ENCODE measurements at places on chromosomes 1 and 21.

- no peak for DNase-seq
Observed at GRCh38 chr1:33010932-33011731, 25.6 kb downstream of the AK2 start.

DNA sequence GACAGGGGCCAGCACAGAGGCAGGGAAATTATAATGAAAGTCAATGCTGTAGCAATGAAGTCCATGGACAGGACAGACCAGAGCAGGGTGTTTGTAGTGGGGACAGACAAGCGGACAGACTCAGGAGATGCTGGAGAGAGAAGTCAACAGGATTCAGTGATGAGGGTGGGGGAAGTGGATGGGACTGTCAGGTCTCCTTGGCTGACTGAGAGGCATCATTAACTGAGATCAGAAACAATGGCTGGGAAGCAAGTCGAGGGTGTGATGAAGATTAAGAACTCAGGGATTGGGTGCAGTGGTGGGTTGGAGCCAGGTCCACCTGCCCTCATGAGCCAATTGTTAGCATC is 25.5 kb downstream of the CD58 start:
- DNase-seq, result no peak

DNA sequence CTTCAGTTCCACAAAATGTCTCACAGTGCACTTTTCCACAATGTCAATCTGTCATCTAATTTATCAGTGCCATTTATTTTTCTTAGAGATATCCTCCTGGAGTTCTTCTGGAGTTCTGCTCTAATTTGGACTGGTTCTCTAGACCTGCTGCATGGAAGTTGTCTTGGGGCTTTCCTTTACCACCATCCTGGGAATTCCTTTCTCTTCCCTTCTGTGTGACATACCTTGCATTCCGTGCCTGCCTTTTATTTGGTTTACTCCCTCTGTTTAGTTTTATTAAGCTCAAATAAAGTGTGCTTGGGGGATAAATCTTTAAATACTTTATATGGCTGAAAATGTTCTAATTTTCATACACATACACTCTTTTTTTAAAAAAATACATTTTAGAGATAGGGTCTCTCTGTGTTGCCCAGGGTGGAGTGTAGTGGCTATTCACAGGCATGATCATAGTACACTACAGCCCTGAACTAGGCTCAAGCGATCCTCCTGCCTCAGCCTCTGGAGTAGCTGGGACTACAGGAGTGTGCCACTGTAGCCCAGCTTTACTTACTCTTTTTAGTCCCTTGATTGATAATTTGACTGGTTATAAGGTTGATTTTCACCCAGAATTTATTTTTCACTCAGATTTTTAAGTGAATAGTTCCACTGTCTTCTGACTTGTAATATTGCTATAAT is 14.4 kb downstream of the MTF2 start:
- DNase-seq, result no peak

DNA sequence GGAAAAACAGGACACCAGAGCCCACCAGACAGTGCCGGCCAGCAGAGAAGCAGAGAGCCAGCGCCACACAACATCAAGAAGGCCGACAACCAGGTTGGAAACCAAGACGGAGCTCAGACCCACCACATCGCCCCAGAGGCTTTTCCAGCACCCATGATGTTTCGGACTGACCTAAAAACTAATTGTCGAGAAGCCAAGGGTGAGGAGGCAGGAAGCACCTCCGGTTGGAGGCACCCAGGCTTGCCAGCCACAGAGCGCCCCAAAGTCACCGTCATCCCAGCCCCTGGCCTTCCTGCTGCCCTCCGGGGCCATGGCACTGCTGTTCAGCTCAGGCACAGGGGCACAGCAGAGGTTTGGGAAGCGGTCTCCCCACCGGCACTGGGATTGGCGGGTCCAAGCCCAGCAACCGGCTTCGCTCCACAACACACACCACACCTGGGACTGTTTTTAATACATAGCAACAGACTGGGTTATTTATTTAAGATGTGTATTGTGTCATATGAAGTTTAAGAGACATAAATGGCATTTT is 67.2 kb downstream of the SLC37A1 start:
- no peak for DNase-seq

DNA sequence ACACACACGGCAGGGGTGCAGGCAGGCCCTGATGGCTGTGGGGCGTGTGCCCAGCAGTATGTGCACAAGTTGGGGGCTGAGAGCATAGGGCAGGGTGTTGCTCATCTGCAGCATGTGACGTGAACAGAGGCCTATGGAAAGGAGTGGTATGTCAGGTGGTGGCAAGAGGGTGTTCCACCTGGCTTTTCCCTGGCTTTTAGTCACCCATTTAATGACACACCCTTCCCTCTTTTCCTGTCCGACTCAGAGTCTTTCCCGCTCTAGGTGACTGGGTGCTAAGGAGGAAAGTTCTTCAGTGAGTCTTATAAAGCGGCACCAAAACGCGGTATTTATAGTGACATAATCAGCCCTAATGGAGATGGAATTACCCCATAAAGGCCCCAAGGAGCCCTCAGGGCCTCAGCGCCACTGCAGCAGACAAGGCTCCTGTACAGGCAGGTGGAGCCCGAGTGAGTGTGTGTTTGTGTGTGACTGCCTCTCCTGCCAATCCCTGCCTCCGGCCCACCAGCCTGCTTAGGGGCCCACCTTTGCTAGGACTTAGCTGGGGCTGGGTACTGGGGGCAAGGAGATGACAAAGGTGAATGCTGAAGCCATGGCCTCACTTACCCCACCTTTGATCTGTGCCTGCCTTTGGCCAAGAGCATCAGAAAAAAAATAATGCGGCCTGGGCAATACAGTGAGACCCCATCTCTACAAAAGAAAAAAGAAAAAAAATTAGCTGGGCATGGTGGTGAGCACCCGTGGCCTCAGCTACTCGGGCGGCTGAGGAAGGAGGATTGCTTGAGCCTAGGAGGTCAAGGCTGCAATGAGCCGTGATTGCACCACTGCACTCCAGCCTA is 3.3 kb upstream of the EPHA2 start:
- DNase-seq, result no peak

GRCh38 chr1:77468949-77469710 is 187.3 kb downstream of the AK5 start:
- no peak for DNase-seq

DNA sequence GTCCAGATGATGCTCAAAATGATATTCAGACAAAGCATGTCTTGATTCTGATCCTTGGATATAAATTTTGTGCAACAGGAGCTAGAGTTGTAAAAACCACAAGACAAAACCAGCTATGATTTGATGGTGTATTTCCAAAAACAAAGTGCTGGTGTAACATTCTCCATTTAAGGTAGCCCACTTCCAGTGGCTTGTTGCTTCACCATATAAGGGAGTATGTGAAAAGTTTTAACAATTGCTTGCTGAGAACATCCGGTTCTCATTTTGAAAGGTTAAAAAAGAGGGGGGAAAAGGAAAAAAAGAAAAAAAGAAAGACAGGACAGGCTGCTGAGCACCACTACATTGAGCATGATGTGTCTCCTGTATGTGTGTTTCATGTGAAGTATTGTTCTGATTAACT is 123.6 kb downstream of the MACF1 start:
- DNase-seq, result no peak

GRCh38 chr1:213457186-213457585 is 406.1 kb downstream of the RPS6KC1 start:
- DNase-seq, result no peak

- no peak for DNase-seq
Observed at GRCh38 chr1:59484096-59484495, 187.2 kb downstream of the FGGY start.

- DNase-seq, result no peak
Observed at GRCh38 chr1:174448974-174449373, 1.2 kb downstream of the GPR52 start.

GRCh38 chr21:33403128-33403785 is at the start of gene IFNGR2:
TSS of gene IFNGR2 (plus strand) at chr21:33403413. CDS start at chr21:33403544, 131 bp downstream.
- DNase-seq, result peak; percentile 46

DNA sequence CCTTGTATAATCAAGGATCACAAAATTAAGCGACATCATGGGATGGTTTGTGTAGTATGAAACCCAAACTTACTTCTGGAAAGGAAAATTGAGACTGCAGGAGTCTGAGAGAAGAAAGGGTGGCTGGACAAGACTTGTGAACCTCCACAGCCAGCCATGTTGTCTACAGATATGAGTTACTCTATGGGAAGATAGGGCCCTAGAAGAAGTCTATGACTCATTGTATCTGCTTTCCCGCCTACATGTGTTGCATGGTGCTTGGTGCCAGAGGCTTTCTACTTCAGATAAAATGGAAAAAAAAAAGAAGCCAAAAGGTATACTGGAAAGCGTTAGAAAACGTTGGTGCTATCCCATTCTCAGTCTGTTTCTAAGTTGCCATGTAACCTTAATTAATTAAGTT is 18.7 kb upstream of the OR6N2 start:
- DNase-seq, result no peak

DNA sequence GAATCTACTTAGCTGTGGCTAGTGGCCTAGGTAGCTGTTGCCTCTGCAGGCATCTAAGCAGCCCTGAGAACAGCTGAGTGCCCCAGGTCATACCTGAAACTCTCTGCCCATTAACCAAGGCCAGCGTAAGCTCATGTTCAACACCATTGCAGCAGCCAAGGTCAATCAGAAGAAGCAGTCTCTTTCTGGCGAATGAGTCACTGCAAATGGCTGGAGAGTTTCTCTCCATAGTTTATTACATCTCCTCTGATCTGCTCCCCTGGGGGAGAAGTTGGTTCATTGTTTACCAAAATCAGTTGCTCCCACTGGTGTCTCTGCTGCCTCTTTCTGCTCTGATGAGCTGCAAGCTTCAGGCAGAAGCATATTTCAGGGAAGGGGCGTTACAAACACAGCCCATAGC is 6.9 kb upstream of the BCL9 start:
- DNase-seq, result no peak

DNA sequence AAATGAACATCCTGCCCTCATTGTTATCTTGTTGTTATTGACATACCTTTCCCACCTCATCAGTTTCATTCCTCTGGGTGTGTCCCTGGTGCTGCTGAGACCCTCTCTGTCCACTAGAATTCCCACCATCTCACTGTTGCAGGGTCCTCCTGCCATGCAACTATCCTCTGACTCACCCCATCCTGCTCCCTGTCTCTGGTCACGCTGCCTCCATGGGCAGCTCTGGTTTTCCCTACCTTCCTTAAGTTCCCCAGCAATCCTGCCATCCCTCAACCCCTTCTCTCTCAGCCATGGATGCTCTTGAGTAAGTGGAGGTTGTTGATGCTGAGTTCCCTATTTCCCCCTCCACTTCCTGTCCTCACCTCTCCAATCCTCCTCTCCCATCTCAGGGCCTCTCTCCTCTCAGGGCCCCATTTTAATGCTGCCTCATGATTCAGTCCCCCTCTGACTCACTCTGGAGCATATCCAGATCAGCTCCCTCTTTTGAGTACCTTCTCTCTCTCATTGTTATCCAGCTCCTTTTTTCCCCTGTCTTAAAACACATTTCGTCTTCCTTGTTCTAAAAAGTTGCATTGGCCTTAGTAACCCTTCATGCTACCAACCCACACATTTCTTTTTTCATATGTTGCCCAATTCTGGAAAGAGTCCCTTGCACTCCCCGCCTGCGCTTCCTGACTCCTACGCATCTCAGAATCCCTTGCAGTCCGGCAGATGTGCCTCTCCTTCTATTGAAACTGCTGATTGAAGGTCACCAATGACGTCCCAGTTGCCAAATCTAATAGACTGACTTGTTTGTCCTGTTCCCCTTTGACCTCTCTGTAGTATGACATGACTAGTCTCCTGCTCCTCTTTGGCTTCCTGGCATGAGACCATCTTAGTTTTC is 92.0 kb downstream of the CNIH3 start:
- DNase-seq, result no peak

DNA sequence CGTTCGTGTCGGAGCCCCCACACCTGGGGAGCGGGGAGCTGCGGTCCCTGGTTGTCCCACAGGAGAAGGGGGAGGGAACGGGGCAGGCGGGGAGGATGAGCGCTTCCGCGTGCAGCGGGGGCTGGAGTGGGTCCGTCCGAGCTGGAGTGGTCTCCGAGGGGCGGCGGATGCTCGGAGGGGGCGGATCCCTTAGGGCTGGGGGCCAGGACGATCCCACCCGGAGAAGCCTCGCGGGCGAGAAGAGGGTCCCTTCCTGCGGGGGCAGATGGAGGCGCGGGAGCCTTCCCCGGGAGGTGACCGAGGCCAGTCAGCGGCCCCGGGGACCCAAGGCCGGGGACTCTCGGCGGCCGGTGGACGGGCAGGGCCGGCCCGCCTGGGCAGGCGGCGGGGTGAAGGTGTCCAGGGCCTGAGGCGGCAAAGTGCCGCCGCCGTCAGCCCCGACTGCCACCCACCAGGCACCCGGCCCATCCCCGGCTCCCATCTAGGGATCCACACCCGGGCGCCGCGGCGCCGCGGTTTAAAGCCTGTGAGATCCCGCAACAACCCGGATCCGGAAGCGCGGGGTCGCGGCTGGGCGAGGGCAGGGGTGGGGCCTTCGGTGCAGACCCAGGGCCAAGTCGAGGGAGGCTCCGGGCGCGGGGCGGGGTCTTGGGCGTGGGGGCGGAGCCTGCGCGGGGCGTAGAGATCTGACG is 5.3 kb upstream of the CCDC27 start:
- peak; percentile 71 for DNase-seq

DNA sequence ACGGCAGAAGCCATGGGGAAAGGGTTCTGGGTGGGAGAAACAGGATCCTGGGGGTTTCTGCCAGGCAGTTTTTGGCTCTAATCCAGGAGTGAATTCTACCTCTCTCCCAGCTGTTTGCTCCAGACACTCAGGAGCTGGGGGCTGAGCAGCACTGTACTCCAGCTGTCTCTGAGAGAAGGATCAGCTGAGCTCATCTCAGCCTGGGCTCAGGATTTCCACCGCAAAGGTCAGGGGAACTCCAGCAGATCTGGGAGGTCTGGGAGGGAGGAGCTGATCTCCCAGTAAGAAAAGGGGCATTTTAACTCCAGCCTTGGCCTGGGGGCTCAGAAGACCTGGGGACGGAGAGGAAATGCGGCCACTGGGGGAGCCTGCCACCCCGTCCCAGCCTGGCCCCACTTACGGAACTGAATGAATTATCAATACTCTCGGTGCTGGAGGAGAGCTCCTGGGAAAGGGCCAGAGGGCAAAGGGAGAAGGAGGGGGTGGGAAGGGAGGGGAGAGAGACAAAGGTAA is 17.3 kb downstream of the PI4KB start:
- no peak for DNase-seq

GRCh38 chr1:153422450-153423068 is 6.2 kb downstream of the S100A7A start:
- peak; percentile 16 for DNase-seq

GRCh38 chr1:167239257-167239656 is 18.6 kb downstream of the POU2F1 start:
- DNase-seq, result no peak

GRCh38 chr1:108059945-108060344 is 95.0 kb upstream of the VAV3 start:
- no peak for DNase-seq

DNA sequence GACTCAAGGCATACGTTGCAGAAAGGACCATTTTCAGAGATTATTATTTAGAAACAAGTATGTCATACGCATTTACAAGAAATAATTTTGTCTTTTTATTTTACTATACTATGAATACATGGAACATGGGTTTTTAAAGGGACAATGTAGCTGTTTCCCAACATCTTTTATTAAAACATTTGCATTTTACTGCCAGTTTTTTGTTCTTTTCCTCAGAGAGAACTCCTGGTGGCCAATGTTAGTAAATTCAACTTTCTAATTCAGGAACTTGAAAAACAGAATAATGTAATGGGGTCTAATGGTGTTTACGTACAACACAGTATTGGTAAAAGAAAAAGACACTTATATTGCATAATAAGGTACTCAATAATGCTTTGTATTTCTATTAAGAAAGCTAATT is 14.9 kb downstream of the PRDM2 start:
- no peak for DNase-seq

- no peak for DNase-seq
Observed at GRCh38 chr1:182684116-182684828, at the start of gene RGS8. TSS of gene RGS8 (minus strand) at chr1:182684587. CDS start at chr1:182669649, 14,938 bp downstream.

All from stimulated activated CD8-positive, alpha-beta memory T cell treated with anti-CD3 and anti-CD28 coated beads, Interleukin-15, amount 100 ng/mL, for 4 hours (primary cell).